NCI-H187 treated with DMSO at 0.1 percent for 48 hours (cell line): ENCODE measurements at places on chromosomes 16 and 17.

DNA sequence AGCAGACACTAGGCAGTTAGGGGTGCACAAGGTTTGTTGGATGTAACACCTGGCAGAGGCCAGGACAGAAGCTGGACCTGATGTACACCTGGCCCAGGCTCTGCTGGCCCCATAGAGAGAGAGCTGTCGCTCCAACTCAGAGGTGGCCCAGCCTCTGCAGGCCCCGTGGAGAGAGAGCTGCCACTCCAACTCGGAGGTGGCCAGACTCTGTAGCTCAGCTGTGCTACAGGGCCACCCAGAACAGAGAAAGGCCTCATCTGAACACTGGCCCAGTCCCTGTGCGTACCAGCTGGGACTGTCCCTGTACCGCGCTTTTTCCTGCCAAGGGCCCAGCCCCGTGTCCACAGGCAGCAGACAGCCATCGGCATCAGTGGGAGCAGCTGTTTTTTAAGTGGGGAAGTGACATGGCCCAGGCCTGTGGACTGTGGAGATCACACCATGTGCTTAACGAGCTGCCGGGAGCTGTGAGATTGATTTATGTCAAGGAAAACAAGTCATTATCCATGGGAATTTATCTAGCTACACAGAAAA lies 176.4 kb upstream of the CHMP6 start:
- DNase-seq: no peak

- no peak for DNase-seq
Observed at GRCh38 chr17:64277831-64278562, 14.9 kb upstream of the TEX2 start.

GRCh38 chr17:77322514-77323412 lies 182.0 kb downstream of the SEC14L1 start:
- no peak for DNase-seq

DNA sequence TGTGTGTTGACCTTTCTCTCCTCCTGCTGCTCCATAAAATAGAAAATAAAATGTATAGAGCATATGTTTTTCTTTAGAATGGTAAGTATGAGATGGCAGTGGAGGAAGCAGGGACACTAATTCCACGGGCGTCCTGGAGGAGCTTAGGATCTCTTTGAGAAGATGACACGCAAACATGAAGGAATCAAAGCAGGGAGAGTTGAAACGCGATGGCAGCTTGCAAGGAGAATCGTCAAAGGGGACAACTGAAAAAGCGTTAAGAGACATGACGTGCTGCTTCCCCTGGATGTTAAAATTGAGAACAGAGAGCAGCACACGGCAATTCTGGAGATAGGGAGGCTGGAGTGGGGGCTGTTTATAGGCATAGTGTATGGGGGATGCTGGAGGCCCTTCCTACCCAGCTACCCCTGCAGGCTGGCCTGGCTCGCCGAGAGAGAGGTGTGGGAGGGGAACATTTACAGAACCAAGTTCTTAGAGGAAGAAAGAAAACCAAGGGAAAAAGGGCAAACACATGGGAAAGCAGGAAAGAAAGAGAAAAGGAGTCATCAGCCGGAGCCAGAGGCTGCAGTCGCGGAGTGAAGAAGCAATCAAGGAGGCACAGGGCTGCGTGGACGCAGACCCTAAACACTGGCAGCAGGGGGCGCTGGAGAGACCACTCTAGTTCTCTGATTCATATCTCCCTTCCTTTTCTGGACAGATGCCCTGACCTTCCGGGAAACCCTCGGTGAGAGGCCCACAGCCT lies 55.8 kb downstream of the MYH13 start:
- no peak for DNase-seq

DNA sequence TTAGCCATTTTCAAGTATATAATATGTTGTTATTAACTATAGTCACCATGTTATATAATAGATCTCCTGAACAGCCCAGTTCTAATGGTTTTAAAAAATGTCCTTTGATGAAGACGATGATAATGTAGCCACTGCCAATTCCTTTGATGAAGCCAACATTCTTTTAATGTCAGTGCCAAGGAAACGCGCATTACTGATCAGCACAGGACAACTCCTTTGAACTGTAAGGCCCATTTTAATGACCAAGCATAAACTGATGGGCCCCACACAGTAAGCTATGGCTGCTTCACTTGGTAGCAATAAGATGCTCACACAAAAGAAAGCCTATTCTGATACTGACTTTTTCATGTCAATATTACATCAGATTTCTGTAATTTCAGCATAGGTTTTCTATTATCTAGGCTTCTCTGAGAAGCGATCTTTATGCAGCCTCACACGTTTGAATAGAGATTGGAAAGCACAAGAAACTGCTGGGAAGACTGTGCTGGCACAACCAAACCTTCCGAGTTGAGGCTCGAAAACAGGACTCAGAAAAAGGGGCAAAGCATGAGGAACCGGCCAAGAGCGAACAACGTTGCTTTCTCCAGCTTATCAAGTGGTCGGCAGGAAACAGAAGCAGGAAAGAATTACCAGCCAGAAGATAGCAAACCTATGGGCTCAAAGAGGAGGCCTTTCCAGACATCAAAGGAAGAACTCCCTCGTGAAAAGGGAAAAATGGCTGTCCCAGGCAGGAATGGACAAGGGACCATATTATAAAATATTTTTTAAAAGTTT lies 19.4 kb downstream of the ERN1 start:
- DNase-seq: no peak

GRCh38 chr16:3793161-3793576 lies 75.8 kb upstream of the TRAP1 start:
- peak; percentile 27 for DNase-seq

DNA sequence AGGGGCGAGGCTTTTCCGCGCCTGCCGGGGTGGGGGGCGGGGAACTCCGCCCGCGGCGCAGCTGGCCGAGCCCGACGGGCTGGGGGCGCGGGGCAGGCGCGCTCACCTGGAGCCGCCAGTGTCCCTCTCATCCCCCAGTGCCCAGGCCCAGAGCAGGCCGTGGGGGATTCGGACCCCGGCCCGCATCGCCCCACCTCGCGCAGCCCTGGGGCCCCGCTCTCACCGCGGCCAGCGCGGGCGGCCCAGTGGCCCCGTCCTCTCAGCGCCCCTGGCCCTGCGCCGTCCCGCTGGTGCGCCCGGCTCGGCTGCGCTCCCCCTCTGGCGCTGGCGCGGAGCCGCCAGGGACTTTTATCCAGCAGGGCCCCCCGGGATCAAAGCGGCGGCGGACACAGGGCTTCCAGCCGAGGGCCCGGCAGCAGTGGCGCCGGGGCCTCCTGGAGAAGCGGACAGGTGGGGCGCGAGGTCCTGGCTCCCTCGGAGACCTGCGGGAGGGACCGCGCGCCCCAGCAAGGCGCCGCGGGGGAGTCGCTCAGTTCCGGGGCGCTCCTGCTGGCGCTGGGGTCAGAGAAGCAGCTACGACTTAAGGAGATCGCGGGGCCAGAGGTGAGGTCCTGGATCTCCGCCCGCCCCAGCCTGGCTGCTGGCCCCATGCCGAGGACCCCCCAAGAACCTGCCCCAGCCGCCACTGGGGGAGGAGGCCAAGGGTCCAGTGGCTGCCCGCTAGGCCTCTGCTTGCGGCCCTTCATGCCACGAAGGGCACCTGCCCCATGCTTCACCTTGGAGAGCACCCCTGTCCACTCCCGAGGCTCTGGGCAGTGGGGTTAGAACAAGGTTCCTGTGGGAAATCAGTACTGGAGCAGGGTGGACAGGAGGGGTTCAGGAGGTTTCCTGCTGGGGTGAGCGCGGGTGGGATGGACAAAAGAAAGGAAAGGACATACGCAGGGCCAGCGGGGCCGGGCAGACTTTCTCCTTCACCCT lies 823 bp upstream of the NOTUM start:
- DNase-seq: no peak
